Mucosa of descending colon (tissue), 3 donors: ENCODE measurements at places on chromosomes 7 and 10.

- DNase-seq = no peak
These were observed 66.5 kb downstream of the RBM20 start for GRCh38 chr10:110710621-110711020.

GRCh38 chr10:125709553-125710474 lies 9.7 kb upstream of the EDRF1 start:
- no peak for DNase-seq

- no peak for DNase-seq
These were observed 5.6 kb downstream of the TMEM120A start for GRCh38 chr7:75988568-75989499.

GRCh38 chr10:84427903-84428650 lies 99.7 kb downstream of the CCSER2 start:
- DNase-seq = no peak
